ENCODE measurements at places on chromosomes 12 and 14.
A peak's percentile ranks its signal among the peaks of the same experiment; 100 is the strongest.

DNA sequence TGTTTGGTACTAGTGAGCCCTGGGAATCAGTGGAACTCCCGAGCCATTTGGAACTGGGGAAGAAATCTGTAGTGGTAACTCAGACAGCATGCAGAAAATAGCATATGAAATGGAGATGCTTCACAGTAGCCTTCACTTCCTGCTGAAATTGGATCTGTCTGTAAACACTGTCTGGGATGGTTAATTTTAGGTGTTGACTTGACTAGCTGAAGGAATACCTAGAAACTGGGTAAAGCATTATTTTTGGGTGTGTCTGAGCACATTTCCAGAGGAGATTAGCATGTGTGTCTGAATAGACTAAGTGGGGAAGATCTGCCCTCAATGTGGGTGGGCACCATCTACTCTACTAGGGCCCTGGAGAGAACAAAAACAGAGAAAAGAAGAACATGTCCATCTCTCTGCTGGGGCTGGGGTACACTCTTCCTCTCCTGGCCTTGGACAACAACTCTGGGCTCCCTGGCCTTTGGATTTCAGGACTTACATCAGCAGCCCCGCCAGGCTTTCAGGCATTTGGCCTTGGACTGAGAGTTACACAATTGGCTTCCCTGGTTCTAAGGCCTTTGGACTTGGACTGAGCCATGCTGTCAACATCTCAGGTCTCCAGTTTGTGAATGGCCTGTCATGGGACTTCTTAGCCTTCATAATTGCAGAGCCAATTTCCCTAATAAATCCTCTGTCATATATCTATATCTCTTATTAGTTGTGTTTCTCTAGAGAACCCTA lies 14.0 kb upstream of the CRADD start:
- DNase-seq, result no peak

DNA sequence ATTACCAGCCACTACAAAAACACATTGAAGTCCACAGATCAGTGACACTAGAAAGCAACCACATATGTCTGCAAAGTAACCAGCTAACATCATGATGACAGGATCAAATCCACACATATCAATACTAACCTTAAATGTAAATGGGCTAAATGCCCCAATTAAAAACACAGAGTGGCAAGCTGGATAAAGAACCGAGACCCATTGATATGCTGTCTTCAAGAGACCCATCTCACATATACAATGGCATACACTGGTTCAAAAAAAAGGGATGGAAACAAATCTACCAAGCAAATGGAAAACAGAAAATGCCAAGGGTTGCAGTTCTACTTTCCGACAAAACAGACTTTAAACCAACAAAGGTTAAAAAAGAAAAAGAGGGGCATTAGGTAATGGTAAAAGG lies 307.7 kb downstream of the GPHN start:
- no peak for DNase-seq

DNA sequence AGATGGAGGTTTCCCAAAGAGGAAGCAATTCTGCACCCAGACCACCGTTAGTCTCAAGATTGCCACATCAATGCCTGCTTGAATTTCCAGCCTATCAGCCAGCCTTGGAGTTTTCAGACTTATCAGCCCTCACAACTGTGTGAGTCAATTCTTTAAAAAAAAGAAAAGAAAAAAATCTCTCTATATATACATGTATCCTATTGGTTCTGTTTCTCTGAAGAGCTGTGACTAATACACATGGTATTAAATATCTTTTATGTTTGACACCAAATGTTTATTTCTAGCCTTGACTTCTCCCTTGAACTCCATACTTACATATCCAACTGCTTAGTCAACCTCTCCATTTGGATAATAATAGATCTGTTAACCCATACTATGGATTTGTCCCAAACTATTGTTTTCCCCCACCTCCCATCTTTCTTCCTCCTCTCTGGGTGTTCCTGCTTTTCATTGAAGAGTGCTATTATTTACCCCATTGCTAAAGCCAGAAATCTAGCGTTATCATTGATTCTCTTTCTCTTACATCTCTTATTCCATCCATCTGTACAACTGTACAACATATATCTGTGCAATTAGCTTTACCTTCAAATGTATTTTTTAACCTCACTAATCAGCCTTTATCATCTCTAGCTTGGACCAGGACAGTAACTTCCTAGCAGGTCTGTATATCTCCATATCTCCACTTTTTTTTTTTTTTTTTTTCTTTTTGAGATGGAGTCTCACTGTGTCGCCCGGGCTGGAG lies 22.7 kb upstream of the EID3 start:
- DNase-seq, result no peak

GRCh38 chr14:24176599-24176998 lies 4.7 kb downstream of the REC8 start:
- DNase-seq, result no peak

GRCh38 chr14:30848449-30849240 lies 25.7 kb upstream of the COCH start:
- no peak for DNase-seq

DNA sequence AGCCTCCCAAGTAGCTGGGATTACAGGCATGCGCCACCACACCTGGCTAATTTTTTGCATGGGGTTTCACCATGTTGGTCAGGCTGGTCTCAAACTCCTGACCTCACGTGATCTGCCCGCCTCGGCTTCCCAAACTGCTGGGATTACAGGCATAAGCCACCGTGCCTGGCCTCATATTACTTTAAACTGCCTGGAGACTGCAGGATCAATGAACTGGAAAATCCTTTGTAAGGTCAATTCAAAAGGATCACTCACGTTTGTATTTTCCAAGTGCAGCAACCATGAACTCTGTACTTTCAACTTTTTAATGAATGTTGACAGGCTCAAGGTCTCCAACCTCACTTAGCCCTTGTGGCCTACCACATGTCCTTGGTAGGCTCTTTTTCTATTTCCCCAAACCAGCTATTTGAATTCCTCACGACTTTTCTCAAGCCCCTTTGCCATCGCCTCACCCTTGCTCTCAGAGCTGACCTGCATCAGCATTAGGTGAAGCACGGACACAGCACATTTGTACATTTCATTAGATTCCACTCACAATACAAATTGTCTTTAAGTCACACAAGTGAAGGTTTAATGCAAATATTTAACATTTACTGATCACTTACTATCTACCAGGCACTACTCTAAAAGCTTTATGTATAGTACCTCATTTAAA lies 42.2 kb upstream of the GCH1 start:
- DNase-seq, result no peak

GRCh38 chr14:54366736-54367735 lies 29.8 kb upstream of the CDKN3 start:
- peak; percentile 65 for DNase-seq

GRCh38 chr14:75254381-75254822 lies 24.2 kb upstream of the FOS start:
- no peak for DNase-seq

DNA sequence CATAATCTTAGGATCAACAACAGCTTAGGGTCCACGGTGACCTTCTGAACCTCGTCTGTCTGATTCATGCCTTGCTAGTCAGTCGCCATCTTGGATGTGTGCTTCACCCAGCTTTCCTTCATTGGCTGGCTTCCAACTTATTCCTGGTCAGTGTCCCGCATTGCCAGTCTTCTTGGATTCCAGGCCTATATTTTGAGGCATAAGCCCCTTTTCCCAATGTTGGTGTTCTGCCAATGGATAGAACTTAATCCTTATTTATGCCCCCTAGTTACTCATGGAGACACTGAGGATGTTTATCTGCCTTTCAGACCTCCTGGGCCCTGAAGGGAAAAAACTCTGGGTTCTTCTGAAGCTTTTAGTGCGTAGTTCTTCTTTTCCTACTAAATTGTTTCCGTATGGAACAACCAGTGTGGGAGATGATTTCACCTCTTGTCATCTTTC lies 5.8 kb downstream of the JDP2 start:
- no peak for DNase-seq

- DNase-seq, result no peak
Observed at GRCh38 chr14:76937181-76938091, 91.1 kb downstream of the IRF2BPL start.

- no peak for DNase-seq
Observed at GRCh38 chr12:65836419-65837197, 12.3 kb downstream of the HMGA2 start.

DNA sequence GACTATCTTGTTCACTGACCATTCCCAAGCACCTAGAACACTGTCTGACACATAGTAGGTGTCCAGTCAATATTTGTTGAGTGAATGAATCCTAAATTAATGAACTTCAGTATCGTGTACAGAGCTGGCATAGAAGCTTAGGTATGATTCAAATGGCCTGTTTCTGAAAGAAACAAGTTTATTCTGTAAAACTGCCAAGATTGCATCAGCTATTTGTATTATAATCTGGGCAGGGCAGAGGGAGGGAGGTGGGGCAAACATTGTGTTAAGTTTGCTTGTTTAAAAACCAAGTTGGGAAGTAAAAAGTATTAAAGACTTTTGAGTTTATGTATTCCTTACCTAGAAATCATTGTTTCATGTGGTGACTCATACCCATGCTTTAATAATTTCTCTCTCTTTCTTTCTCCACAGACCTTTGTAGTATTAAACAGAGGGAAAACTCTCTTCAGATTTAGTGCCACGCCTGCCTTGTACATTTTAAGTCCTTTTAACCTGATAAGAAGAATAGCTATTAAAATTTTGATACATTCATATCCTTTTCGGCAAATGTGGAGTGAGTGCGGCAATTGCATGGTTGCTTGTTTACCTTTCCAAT lies 92.8 kb downstream of the SCN8A start:
- no peak for DNase-seq

DNA sequence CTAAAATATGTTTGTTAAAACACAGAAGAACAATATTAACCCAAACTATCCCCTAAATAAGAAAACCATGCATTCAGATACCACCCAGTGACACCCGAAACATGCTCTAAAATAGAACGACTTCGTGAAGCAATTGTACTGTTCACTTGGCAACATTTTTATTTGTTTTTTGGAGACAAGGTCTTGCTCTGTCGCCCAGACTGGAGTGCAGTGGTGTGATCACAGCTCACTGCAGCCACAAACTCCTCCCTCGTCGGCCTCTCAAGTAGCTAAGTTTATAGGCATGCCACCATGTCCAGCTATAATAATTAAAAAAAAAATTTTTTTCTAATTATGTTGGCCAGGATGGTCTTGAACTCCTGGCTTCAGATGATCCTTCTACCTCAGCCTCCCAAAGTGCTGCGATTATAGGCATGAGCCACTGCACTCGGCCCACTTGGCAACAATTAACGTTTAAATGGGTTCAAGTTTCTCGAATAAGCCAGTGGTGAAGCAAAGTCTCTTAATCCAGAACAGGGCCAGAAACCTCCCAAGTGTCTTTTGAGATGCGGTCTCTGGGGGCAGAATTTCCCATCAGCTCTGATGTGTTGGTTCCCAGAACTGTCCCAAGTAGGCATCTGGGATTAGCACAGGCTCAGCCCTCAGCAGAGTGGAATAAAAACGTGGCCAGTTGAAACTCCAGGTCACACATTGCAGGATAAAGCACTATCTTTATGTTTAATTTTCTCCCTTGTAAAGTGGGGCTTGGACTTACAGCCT lies 74.5 kb downstream of the TMCC3 start:
- no peak for DNase-seq

- DNase-seq, result no peak
Observed at GRCh38 chr12:57135527-57136326, 7.4 kb downstream of the LRP1 start.

DNA sequence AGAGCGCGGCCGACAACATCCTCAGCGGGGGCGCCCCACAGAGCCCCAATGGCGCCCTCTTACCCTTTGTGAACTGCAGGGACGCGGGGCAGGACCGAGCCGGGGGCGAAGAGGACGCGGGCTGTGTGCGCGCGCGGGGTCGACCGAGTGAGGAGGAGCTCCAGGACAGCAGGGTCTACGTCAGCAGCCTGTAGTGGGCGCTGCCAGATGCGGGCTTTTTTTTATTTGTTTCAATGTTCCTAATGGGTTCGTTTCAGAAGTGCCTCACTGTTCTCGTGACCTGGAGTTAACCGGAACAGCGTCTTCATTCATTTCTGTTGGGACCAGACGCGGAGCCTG lies 103.8 kb upstream of the FKBP4 start:
- DNase-seq, result no peak

- DNase-seq, result no peak
Observed at GRCh38 chr12:2637371-2637770, 157.4 kb upstream of the FKBP4 start.

DNA sequence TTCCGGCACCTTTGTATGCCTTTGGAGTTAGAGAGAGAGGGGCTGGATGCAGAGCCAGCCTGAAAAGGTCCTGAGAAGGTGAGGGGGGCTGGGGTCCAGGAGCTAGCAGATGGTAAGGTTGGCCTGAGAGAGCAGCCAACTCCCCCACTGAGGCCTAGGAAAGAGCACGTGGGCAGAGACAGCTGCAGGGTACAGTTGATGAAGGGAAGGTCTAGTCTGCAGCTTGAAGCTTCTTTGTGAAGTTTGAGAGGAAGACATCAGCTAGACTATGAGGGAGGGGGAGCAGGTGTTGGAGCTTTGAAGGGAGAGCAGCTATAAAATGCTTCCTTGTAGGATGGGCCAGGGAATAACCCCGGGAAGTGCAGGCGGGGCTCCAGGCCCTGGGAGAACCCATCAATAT lies 289.3 kb upstream of the AMIGO2 start:
- DNase-seq, result no peak

- DNase-seq, result peak; percentile 56
Observed at GRCh38 chr12:94145191-94145983, 3.0 kb upstream of the PLXNC1 start.

DNA sequence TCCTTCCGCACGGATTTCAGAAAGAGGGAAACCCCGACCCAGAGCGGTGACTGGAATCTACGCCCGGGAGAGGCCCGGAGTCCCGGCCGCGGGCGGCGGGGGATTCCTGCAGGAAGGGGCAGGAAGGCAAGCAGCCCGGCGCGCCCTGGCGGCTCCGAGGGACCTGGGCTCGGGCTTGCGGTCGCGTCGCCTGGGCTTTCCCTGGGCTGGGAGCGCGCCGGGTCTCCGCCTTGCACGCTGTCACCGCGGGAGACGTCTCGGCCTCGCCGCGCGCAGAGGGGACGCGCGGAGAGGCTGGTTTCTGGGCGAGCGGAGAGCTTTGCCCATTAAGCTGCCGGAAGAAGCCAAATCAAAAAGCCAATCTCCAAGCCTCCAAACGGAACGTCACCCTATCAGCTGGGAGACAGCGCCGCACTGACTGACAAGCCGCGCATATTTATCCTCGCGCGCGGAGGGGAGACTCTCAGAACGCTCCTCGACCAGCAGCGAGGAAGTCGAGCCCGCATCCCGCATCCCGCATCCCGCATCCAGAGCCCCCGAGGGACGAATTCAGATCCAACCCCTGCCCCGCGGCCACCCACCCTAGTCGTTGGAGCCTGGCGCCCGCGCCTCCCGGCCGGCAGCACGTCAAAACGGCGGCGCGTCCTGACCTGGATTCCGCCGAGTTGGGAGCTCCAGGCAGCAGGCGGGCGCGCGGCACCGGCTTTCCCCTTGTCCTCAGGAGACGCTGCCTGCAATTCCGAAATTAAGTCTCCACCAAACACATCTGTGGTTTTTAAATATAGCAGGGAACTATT lies at the start of gene SLC8A3:
Gene SLC8A3 (minus strand): TSS at position 293 of the 797 bp plus-strand sequence. CDS start 20,529 bp downstream, outside the sequence.
- no peak for DNase-seq
